Activated CD4-positive, alpha-beta memory T cell treated with anti-CD3 and anti-CD28 coated beads for 36 hours (primary cell): ENCODE measurements at places on chromosomes 4 and X. TPM values are rescaled to one million over a fixed set of nuclear protein-coding genes. Genes with fewer than 3 reads are reported as not detected.

The EDA gene
- total RNA-seq = 4.2 TPM

The SPANXD gene
- not detected for total RNA-seq

The ZNF630 gene
- 2.4 TPM for total RNA-seq

- DNase-seq = no peak
Observed at GRCh38 chrX:46433892-46434291, 111.3 kb downstream of the ZNF674 start.

- DNase-seq = no peak
Observed at GRCh38 chr4:147578593-147578992, 38.6 kb upstream of the TMEM184C start.
